ENCODE measurements at places on chromosomes 1 and 21. TPM values are rescaled to one million over a fixed set of nuclear protein-coding genes. Genes with fewer than 3 reads are reported as not detected.

The EXO5 gene
- total RNA-seq, result 10.7 TPM

DNA sequence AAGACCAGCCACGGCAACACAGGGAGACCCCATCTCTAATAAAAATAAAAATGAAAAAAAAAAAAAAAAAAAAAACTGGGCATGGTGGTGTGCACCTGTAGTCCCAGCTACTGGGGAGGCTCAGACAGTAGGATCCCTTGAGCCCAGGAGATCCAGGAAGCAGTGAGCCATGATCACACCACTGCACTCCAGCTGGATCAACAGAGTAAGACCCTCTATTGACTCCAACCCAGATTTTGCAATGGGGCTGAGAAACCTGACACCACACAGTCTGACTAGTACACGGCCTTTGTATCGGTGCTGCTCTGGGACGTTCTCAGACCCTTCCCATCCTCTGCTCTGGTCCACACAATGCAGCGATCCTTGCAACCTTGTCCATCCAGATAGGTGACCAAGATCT lies 31.8 kb downstream of the SPATA21 start:
- peaks cover 6% of the 10 kb centered on the region for H3K27me3 ChIP-seq
- H3K4me3 ChIP-seq, result no peak overlapping the region
- no peak overlapping the region for H3K27ac ChIP-seq
- no peaks in the 10 kb centered on the region for H3K4me1 ChIP-seq

DNA sequence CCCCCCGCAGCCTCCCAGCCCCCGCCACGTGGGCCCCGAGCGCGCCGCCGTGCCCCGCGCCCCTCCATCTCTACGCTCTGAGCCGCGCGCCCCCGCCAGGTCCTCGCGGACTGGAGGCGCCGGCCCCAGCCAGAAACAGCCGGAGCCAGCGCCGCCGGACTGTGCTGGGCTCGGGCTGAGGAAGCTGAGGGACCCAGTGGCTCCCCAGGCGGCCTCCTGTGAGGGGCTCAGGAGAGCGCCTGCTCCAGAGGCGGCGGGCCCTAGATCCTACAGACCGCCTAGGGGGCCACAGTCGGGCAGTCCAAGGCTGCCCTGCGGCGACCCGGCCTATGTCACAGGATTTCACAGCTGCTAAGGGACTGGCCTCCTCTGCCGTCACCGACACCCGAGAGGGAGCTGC lies 82.1 kb downstream of the NENF start:
- DNase-seq, result no peak
- H3K27ac ChIP-seq, result no peak overlapping the region
- peaks cover 72% of the 10 kb centered on the region for H3K27me3 ChIP-seq
- no peaks in the 10 kb centered on the region for H3K36me3 ChIP-seq
- no peak overlapping the region for H3K4me3 ChIP-seq

DNA sequence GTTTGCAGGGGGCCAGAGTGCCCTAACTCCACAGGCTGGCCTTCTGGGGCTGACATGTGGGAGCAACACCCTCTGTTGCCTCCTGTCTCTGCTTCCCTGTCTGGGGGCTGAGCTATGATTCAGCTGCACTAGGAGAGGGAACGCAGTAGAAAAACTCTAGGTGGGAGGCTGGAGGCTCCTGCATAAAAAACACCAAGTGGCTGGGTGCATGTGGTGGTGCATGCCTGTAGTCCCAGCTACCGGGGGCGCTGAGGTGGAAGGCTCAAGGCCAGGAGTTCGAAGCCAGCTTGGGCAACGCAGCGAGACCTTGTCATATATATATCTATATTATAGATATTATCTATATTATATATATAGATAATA lies 5.6 kb downstream of the KIF17 start:
- DNase-seq, result no peak
- no peaks in the 10 kb centered on the region for H3K36me3 ChIP-seq
- no peak overlapping the region for H3K27ac ChIP-seq
- no peak overlapping the region for H3K4me3 ChIP-seq
- peaks cover 60% of the 10 kb centered on the region for H3K27me3 ChIP-seq

DNA sequence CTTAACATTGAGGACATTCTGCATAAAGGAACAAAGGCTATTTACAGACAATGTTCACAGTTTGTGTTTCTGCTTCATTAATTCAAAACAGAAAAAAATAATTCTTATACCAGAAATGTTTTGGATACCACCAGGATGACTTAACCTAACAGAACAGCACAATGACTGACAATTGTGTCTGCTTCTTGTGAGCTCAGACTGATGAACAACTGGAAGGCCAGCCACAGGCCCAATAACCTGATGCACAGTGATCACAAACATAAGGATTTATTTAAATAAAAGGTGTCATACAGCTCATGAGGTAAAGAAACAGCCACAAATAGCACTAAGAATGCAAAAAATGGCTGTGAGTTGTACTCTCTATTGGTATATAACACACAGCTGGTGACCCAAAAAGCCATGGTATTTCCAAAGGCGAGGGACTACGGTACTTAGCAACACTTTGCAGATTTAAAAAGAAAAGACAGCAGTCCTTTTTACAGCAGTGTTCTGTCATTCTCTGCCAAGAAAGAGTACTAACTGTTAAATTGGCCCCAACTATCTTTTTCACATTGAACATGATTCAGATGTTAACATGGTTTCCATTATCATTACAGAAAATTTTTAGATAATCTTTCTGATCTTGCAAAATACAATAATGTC lies 32.1 kb upstream of the DDAH1 start:
- no peaks in the 10 kb centered on the region for H3K4me1 ChIP-seq
- H3K27ac ChIP-seq, result no peak overlapping the region
- no peak overlapping the region for H3K4me3 ChIP-seq
- no peaks in the 10 kb centered on the region for H3K36me3 ChIP-seq
- no peaks in the 10 kb centered on the region for H3K27me3 ChIP-seq
- no peak for DNase-seq

All from T-cell (primary cell).